ENCODE measurements at places on chromosomes 2 and 18.

DNA sequence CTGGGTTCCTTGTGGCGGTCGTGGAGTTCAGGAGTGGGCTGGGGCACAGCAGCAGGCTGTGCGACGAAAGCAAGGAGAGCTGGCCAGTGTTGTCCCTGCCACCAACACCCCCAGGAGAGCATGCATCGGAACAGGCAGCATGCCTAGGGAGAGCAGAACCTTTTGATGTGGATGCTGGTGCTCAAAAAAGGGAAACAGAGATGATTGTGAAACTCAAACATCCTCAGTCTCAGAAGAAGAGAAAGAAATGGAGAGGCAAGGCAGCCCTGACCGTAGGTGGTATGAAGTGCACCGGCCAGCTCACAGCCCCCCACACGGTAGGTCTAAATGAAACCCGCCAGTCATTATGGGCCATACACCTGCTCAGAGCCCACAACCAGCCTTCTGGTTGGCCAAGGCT, 253.4 kb downstream of the GBX2 start:
- DNase-seq: no peak

- no peak for DNase-seq
Measured at GRCh38 chr18:79521416-79522205, 125.9 kb downstream of the NFATC1 start.

DNA sequence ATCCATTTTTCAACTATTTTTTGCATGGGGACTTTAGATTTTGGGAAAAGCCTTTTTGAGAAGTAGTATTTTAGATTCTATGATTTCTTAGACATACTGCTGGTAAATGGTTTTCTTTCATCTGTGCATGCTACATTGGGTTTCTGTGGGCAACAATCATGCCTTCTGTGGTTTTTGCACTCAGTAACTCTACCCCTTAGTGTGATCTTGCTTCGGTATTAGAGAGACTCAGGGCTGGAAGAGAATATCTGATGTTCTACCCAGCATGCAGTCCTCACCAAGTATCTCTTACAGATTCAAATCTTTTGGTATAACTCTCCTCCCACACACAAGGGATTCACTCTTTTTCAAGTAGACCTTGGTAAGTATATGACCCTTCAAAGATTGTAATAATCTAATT, 183.0 kb downstream of the PMAIP1 start:
- DNase-seq: no peak

DNA sequence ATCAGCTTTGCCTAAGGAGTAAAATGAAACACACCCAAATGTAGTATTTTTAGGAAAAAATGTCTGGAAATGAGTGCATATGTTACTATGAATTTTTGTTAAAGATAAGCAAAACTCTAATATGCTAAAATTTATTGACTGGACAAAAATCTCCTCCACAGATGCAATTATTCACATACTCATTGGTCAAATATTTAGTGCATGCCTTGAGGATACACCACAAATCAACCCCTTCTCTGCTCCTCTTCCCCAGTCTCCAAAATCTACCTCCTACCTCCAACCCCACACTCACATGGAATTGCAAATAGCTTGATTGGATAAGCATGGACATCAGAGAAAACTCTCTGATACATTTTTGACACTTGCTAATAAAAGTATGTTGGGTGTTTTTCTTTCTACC, 95.6 kb upstream of the CDC42EP3 start:
- DNase-seq: no peak

GRCh38 chr2:136765256-136766072, at the start of gene THSD7B:
TSS of gene THSD7B (plus strand) at chr2:136765545. CDS start at chr2:136882179, 116,634 bp downstream.
- no peak for DNase-seq

GRCh38 chr2:184336688-184337087, 261.6 kb upstream of the ZNF804A start:
- no peak for DNase-seq

DNA sequence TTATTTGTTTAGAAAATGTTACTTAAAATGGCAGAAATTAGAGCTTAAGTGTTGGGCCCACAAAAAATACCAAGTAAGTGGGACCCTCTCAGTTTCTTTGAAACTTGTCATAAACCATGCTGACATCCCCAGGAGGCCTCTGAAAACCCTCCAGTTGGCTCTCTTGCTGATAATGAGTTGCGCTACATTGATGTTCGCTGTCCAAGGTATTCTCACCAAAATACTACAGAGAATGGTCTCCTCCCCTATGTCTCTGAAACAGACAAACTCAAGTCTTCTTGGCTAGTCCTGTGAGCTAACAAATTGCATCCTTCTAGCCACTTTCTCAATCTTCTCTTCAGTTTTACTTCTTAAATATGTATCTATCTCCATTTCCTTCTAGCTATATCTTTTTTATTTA, 669.4 kb downstream of the IRS1 start:
- DNase-seq: no peak

DNA sequence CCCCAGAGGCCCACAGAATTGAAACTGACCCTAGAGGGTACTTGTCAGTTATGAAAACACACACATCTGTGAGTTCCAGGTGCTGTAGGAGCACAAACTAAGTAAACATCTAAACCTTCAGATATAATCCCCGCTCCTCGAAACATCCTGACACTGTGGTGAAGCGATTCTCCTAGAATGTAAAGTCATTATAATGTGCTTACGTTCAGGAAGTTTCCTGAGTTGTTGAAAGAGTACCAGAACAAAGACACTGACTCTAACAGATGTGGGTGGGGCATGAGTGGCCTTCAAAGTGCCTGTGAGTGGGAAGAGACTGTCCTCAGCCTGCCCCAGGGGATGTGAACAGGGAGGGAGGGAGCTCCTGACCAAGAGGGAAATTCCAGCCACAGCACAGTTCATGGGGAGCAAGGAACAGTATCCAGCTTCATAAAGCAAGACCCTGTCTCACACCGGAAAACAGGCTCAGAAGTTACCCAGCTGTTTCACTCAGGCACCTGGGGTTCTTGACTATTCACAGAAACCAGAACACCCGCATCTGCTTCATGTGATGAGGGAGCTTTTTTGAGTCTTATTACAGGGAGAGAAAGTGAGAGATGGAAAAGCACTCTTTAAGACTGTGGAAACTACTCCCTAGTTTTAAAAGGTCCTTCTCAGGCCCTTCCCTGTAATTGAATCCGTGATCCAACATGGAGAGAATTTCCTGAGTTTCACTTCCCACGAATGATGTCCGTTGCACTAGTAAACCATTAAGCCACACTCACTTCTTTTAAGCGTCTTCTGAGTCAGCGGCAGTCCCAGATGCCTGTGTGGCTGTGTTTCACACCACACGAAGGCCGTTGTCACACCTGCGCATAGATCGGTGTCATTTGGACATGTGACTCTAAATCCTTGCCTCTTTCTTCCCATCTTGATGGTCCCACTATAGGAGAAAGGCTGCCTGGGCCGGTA, 88.6 kb upstream of the EML6 start:
- DNase-seq: no peak

DNA sequence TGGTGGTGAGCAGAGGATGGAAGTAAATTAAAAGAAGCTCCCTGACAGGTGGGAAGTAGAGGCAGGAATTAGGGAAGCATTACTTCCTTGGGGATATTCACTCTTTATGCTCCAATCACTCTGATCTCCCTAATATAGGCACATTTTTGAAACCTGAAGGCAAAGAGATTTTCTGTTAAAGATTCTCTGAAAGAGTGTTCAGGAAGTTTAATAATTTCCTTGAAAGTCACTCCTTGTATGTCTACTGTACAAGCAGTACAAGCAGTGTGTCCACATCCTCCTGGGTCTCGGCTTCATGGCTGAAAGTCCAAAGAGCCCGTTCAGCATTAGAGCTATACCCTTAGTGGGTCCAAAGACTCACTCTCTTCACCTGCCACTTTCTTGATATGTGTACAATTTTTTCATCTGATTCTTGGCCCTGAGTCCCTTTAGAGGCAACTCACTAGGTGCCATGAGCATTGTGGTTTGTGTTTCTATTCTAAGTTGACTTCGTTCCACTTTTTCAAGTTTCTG, 60.2 kb downstream of the AAK1 start:
- DNase-seq: no peak

- no peak for DNase-seq
Measured at GRCh38 chr2:148987286-148987685, 51.2 kb upstream of the LYPD6B start.

DNA sequence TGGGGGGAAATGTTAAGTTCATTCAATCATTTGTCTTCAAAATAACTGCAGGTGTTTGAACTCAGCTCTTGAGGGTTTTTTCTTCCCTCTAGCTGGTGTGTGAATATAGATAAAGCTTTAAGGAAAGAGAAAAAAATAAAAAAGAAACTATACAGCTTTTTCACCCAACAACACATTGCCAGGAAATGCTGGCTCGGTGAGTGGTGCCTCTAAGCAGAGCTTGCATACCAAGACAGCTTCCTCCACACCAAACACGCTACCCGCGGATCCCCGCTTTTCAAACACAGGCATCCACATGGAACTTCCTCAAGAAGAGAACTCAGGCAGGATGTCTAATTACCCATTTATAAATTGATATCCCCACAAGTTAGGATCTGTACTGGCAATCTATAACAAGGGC, 69.8 kb upstream of the TANK start:
- DNase-seq: no peak

DNA sequence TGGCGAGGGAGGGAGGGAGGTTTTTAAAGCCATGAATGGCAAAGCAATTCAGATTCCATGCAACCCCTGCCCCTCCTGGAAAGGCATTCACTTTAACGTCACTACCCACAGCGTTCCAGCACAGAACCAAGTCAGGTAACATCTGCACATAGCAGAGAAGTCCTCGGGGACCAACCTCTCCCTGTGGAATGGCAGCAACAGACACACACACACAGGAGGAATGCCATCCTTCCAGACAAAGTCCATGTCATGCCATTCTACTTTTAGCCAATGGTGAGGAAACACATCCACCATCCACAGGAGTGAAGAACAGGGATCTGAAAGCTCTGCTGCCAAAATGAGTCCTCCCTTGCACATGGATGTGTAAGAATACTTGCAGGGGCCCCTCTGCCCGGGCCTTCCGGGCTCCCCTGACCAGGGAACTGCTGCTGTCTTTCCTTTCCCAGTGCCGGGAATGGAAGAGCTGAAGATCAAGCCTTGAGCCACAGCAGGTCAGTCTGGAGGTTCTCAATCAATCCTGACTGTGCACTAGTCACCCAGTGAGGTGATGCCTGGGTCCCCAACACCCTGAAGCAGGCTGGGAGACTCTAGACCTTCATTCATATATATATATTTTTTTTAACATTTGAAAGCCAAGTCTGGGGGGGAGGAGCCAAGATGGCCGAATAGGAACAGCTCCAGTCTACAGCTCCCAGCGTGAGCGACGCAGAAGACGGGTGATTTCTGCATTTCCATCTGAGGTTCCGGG, 63.7 kb downstream of the UXS1 start:
- no peak for DNase-seq

DNA sequence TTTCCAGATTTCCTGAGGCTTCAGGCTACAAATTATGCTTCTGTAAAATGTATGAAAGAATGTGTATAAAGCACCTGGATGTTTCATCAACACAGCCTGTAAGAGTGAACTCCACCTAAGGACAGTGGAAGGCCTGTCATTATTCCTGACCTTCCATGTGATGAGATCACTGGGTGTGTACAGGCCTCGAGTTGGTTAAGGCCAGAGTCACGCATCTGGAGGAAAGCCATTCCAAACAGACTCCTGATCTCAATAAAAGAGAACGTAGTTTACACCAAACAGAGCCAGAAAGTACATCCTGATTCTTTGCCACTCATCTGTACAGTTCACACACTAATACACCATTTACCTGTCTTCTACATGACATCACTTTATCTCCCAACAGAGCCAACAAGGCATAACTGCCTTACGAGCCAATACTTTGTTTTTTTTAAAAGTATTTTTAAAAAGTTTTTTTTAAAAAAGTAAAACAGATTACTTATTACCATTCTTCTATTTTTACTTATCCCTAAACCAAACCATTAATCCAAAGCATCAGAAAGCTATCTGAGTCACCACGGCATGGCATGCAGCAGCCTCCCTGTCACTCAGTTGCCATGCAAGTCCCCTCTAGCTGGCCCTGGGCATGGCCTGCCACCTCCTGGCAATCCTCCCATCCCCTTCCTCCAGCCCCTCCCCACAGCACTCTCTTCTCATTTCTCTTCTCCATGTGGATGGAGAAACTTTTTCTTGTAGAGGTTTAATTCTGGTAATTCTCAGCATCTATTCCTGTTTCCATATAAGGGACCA, 78.8 kb upstream of the TFCP2L1 start:
- DNase-seq: no peak

DNA sequence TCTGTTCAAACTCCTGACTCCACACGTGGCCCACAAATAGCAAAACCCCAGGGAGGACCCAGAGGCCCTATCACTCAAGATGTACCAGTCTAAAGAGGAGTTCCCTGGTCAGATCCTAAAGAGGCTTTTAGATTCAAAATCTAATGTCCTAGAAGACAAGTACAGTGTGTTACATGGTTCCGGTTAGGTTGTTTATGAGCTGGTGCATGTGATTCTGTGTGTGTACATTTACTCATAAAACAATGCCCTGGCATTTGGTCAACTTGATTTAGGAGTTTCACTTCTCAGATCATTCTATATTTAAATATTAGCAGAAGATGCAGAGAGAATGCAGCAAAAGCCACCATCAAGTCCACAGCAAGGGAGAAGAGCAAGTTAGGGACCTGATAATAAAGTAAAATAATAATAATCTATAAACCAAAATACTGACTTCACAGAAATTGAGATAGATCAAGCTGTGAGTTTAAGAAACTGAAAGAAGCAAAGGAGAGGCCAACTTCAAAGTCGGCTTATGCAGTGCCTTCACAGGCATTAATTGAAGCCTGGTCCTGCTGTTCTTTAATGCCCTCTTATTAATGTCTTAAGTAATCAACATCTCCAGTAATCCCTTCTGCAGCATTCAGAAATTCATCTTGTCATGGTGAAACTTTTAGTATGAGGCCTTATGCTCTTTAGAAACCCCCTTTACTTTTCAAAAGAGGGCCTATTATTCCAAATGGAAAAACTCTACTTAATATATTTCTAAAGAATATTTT, 4.2 kb upstream of the AP1S3 start:
- no peak for DNase-seq

GRCh38 chr2:126222278-126222677, 433.7 kb upstream of the GYPC start:
- no peak for DNase-seq

- no peak for DNase-seq
Measured at GRCh38 chr18:60656553-60656952, 284.0 kb upstream of the MC4R start.

- DNase-seq: no peak
Measured at GRCh38 chr18:55314031-55314430, 274.0 kb downstream of the TCF4 start.

GRCh38 chr2:239190361-239190760, 210.5 kb downstream of the HDAC4 start:
- DNase-seq: no peak

- DNase-seq: no peak
Measured at GRCh38 chr2:240893363-240893844, 2.6 kb downstream of the MAB21L4 start.

- no peak for DNase-seq
Measured at GRCh38 chr2:238726670-238727584, 121.0 kb upstream of the TWIST2 start.

DNA sequence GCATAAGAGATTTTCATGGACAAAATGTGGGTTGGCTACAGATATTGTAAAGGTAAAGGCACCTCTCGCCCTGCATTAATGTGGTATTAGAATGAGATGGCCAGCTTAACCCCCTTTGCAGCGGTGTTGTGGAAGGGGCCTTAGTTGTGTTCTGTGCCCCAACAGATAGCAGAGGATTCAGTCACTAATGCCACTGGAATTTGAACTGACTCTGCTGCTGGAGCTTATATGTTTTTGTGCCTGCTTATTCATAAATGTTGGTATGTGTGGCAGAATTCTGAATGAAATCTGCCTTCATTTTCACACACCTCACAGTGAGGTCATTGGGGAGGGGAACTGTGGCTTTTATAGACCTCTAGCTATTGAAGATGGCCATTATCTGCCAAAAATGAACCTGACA, 90.7 kb upstream of the ITGA6 start:
- DNase-seq: no peak

- no peak for DNase-seq
Measured at GRCh38 chr2:187003611-187004010, 154.6 kb upstream of the ZSWIM2 start.

Data from GOT3 (cell line).